Hematopoietic multipotent progenitor cell treated with erythropoietin and hydrocortisone succinate and interleukin-3 and kit ligand, for 17 days (in vitro differentiated cells): ENCODE measurements at places on chromosomes 7 and 10.

DNA sequence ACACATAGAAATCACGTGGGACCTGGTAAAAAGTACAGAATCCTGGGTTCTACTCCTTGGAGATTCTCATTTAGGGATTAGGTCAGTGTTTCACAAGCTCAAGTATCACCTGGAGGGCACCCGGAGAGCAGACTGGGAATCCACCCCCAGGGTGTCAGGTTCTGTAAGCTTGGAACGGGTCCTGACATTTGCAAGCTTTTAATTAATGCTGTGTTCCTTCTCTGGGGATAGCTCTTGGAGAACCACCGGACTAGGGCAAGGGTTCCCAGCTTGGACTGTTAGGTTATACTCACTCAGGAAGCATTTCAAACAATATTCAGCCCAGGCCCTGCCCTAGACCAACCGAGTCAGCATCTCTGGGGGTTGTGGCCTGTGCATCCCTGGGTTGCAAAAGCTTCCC, 23.0 kb downstream of the TCF7L2 start:
- no peak for DNase-seq

GRCh38 chr7:142539901-142540300, 209.4 kb upstream of the PRSS1 start:
- DNase-seq: no peak

DNA sequence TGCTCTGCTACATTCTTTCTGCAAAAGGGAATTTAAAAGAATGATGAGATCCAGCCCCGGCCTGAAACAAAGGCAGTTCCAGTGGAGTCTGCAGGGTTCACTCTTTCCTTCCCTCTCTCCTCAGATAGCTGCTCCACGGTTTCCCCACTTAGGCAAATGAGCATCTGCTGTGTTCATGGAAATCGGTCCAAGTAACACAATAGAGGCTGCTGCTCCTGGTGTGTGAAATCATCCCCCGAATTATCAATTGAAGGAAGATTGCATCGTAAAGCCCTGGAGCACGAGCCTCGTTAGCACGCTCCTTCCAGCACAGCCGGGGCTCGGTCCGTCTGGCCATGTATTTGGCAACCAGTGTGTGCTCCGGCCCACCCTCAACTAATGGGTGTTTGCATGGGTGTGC, 108.3 kb upstream of the DPP6 start:
- no peak for DNase-seq

DNA sequence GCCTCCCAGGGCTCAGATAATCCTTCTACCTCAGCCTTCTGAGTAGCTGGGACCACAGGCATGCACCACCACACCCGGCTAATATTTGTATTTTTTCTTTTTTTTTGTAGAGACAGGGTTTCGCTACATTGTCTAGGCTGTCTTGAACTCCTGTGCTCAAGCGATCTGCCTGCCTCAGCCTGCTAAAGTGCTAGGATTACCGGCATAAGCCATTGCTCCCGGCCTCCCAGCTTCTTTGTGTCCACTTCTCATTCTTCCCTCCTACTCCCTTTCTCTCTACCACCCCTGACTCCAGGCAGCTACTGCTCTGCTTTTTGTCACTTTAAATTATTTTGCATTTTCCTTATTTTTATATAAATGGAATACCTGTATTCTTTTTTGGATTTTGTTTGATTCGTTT, 83.4 kb downstream of the PALS2 start:
- no peak for DNase-seq

DNA sequence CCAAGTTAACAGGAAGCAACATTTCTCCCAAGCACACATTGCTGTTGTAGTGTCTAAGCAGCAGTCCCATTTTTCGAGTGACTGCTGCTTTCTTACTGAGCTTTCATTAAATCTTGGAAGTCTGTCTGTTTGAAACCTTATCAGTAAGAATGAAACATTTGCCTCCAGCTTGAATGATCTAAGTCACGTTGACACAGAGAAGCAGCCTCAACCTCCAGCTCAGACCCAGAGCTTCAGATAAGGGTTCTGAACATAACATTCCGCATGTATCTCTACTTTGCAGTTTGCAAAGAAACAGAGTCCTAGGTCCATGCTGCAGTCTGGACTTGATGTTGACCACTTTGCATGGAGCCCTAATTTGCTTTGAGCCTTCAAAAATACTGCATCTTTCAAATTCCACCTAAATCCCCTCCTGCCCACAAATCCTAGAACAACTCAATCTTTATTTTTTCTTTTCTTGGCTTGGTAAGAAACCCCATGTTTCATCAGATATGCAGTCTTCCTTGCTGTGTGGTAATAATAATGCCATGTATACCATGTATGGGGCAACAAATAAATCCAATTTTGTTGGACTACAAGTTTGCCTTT, 698.7 kb upstream of the IGFBP3 start:
- DNase-seq: no peak

- DNase-seq: no peak
Measured at GRCh38 chr7:112370436-112370835, 79.8 kb upstream of the IFRD1 start.

GRCh38 chr7:95436407-95436806, 1.6 kb upstream of the PON2 start:
- DNase-seq: no peak

GRCh38 chr10:16967866-16968415, 150.7 kb upstream of the RSU1 start:
- DNase-seq: no peak

DNA sequence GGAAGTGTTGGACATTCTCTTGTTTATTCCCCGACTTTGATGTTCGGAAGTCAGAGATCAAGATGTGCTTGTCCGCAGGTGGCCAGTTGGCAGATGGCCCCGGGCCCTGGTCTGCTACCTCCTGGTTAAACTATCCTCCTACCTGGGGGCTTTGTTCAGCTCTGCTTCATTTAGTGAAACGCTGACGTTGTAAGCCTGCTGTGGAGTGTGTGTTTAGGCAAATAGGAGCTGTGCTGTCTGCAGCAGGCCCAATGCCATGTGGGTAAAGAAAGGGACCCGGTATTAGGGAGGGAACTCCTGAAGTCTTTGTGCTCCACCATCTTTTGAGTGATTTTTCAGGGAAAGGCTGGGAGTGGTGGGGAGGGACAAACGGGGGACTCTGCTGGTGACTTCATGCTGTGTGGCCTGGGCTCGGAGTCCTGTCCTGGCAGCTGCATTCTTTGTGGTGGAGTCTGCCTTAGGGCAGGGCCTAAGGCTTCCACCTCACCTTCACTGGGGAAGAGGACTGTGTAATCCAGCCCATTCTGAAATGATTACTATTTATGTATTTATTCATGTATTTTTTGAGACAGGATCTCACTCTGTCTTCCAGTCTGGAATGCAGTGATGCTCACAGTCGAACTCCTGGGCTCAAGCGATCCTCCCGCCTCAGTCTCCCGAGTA, 171.1 kb upstream of the KLF6 start:
- DNase-seq: no peak

- DNase-seq: no peak
Measured at GRCh38 chr10:71975871-71976725, 11.9 kb downstream of the CHST3 start.

GRCh38 chr7:83579740-83580139, 69.2 kb downstream of the SEMA3E start:
- DNase-seq: no peak

- no peak for DNase-seq
Measured at GRCh38 chr7:110522061-110522760, 568.7 kb upstream of the LRRN3 start.

GRCh38 chr7:152419473-152420429, 16.1 kb downstream of the KMT2C start:
- no peak for DNase-seq

DNA sequence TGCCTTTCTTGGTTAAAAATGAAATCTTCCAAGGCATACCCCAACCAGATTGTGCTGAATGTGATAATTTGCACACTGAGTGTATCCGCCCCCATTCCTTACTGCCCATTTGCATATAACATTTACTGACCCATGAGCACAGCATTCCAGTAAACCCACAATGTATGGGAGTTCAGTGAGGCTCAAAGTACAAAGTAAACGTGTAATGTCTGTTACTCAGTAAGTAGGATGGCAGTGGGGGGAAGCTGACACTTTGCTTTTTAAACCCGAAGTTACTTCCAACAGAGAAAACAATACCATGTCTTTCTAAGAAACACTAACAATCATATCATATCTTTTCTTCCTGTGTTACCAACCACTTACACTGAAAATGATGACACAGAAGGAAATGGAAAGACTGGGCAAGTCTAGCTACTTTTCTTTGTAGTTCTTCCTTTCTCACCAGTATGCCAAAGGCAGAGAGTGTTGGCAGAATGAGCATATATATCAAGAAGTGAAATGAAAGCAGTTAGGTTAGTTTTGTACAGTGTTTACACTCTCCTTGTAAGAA, 27.1 kb upstream of the SOSTDC1 start:
- no peak for DNase-seq

- DNase-seq: peak; percentile 80
Measured at GRCh38 chr10:70331486-70332268, 47.9 kb upstream of the NPFFR1 start.

DNA sequence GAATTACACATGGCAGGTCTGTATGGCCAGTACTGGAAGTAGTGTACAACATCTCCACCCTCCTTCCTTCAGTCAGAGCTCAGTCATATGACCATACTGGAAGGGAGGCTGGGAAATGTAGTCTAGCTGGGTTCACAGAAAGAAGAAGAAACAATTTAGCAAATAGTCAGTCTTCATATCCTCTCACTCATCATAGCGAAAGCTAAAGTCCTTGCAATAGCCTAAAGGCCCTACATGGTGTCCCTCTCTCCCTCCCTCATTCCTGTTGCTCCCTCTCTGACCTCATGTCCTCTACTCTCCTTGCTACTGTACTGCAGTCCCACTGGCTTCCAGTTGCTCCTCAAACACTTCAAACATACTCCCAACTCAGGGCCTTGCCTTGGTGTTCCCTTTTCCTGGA, 4.3 kb upstream of the CALU start:
- no peak for DNase-seq

GRCh38 chr10:125757742-125758141, 17.9 kb downstream of the MMP21 start:
- DNase-seq: no peak

- DNase-seq: no peak
Measured at GRCh38 chr7:24503506-24503905, 69.7 kb upstream of the PALS2 start.

- no peak for DNase-seq
Measured at GRCh38 chr7:125119559-125120115, 190.0 kb upstream of the POT1 start.

DNA sequence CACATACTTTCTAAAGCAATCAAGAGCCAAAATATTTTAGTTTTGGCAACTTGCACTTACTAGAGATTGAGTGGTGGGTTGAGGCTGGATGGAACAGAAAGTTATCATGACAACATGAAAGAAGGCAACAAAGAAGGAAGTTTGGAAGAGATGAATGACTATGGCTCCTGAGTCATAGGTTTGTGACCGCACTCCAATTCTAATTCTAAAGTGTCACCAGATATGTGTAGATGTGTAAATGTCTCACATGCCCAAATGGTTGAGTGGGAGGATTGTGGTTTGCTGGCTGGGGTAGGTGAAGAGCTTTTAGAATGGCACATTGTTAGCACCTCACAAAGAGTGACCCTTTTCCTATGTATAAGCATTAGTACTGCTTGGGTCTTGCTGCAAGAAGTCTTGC, 20.2 kb downstream of the TAS2R16 start:
- no peak for DNase-seq

DNA sequence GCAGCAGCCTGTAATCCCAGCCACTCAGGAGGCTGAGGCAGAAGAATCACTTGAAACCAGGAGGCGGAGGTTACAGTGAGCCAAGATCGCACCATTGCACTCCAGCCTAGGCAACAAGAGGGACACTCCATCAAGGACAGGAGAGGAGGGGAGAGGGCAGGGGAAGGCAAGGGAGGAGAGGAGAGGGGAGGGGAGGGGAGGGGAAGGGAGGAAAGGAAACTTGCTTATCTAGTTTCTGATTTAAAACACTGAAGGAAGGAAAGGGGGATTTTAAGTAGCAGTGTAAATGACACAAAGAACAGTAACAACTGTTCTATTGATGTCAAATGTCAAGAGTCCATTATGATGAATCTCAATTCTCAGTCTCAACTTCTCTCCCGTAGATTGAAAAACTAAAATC, 43.7 kb downstream of the SRPK2 start:
- DNase-seq: no peak

- DNase-seq: no peak
Measured at GRCh38 chr10:71622154-71622526, 97.4 kb downstream of the C10orf105 start.

GRCh38 chr7:50293509-50294179, 10.9 kb upstream of the IKZF1 start:
- no peak for DNase-seq

DNA sequence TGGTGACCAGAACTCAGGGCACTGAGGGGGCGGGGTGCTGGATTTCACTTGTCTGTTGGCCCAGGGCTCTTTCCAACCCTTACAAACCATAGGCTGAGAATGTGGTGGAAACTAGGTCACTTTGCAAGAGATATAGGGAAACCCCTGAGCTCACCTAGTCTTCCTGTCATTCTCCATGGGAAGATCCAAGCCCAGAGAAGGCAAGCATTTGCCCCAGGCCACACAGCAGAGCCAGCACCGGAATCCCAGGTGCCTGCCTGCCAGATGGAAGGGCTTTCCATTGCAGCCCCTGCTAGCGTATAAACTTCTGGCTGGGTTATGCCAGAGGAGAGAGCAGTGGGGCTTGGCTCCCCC, 427 bp downstream of the PYROXD2 start:
- DNase-seq: no peak

GRCh38 chr10:86700851-86701617, 32.7 kb downstream of the LDB3 start:
- no peak for DNase-seq

DNA sequence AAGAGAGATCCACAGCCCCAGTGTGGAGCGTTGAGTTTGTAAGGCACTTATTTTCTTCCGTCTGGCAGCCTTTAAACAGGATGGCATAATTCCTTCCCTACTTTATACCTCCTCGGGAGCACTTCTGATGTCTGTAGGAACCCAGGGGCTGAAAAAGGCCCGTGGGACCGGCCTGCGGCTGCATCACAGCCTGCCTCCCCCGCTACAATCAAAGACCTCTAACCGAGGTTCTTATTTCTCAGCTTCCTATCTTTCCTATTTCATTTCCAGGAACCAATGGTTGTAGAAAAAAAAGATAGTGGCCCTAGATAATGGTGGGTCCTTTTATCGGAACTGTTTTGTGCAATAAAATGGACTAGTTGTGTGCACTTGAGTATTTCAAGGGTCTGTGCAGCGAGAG, 4.1 kb upstream of the CTBP2 start:
- DNase-seq: no peak
